Activated CD4-positive, alpha-beta memory T cell treated with anti-CD3 and anti-CD28 coated beads for 36 hours (primary cell): ENCODE measurements at places on chromosomes 16 and 17. TPM values are rescaled to one million over a fixed set of nuclear protein-coding genes. Genes with fewer than 3 reads are reported as not detected.

GRCh38 chr16:68744744-68745280 is 7.7 kb downstream of the CDH1 start:
- no peak overlapping the region for H3K4me3 ChIP-seq
- H3K36me3 ChIP-seq: no peaks in the 10 kb centered on the region
- peaks cover 11% of the 10 kb centered on the region for H3K27me3 ChIP-seq
- H3K4me1 ChIP-seq: peaks cover 4% of the 10 kb centered on the region
- no peak for DNase-seq

GRCh38 chr16:77171745-77172635 is 19.0 kb upstream of the MON1B start:
- no peak overlapping the region for H3K4me3 ChIP-seq
- H3K27me3 ChIP-seq: peaks cover 35% of the 10 kb centered on the region
- no peaks in the 10 kb centered on the region for H3K4me1 ChIP-seq
- no peak for DNase-seq
- no peak overlapping the region for H3K27ac ChIP-seq

DNA sequence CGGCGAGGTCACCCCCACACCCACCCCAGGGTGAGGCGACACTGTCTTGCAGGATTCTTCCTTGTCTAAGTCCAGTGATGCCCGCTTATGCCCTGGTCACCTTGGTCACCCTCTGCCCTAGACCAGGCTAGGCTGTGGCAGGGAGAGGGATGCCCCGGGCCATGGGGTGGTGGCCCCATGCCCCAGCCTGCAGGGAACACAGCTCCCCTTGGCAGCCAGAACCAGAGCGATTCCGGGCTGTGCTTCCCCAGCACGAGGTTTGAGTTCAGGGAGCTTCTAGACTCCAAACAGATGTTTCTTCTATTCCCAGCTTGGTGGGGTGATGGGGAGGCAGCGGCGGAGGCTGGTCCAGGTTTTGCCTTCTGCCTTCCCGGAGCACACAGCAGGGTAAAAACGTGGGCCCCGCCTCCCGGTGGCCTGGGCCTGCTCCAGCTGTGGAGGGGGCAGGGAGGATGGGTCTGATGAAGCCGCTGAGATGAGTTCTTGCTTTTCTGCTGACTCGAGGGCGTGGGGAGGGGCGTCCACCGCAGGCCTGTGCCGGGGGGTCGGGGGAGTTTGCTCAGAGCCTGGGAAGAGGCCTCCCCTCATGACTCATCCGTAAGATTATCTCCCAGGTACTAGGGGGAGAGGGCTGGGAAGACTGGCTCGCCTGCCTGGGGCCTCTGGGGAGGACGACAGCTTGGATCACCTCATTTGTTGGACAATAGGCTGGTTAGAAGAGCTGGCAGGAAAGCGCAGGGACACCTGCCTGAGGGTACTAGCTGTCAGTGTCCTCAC is 15.4 kb downstream of the SMTNL2 start:
- H3K4me1 ChIP-seq: peaks cover 4% of the 10 kb centered on the region
- peaks cover 3% of the 10 kb centered on the region for H3K27me3 ChIP-seq
- DNase-seq: no peak
- H3K4me3 ChIP-seq: no peak overlapping the region

DNA sequence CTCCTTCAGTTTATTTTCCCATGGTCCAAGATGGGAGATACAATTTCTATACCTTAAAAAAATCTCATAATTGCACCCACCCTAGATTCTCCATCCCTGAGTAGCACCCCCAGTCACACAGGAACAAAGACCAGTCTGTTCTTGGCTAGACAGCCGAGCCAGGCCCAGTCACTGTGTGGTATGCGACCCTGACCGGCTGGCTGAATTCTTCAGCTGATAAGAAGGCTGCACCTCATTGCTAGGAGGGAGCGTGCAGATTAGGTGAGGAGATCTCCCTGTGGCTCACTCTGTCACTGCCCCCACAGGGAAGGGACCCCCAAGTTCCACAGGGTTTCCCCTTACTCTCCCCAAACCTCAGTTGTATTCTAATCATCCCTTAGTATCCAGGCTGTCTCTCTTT is 138.7 kb downstream of the SALL1 start:
- no peak for DNase-seq
- no peaks in the 10 kb centered on the region for H3K36me3 ChIP-seq
- H3K27ac ChIP-seq: no peak overlapping the region
- H3K4me3 ChIP-seq: no peak overlapping the region
- H3K4me1 ChIP-seq: no peaks in the 10 kb centered on the region

GRCh38 chr16:66605979-66606751 is 1.7 kb downstream of the CMTM3 start:
- H3K36me3 ChIP-seq: peaks cover 19% of the 10 kb centered on the region
- peaks cover 38% of the 10 kb centered on the region for H3K4me1 ChIP-seq
- DNase-seq: peak; percentile 25
- peak overlapping the region; percentile 74 for H3K4me3 ChIP-seq
- H3K27ac ChIP-seq: peak overlapping the region; percentile 83

- DNase-seq: no peak
- peaks cover 2% of the 10 kb centered on the region for H3K36me3 ChIP-seq
- H3K4me3 ChIP-seq: no peak overlapping the region
- no peaks in the 10 kb centered on the region for H3K27me3 ChIP-seq
- H3K27ac ChIP-seq: no peak overlapping the region
These were observed 58.8 kb downstream of the SLFN11 start for GRCh38 chr17:35314415-35315216.

DNA sequence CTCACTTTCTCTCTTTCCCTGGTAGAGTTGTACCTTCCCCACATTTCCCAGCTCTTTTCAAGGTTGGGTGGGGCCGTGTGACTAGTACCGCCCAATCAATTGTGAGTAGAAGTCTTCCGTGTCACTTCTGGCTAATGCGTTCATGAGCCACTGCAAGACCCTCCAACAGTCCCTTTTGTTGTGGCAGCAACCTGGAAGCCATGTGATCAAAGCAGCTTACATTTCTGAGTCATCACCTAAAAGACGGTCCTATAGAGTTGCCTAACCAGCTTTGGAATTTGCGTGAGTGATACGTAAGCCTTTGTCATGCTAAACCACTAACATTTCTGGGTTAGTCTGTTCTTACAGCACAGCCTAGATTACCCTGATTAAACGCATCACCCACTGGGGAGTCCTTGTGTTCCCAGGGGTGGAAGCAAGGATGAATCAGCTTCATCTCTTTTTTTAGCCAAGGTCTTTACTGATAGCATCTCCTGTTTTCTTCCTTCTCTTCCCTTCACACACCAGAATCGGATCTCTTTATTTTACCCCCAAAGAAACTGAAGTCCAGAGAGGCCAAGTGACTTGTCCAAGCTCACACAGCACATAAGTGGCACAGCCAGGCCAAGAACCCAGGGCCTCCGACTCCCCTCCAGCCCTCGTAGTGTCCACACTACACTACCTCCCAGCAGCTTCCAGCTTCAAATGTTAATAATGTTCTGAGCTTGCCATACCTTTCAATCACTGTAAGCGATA is 366.3 kb upstream of the XYLT1 start:
- H3K27me3 ChIP-seq: peaks cover 10% of the 10 kb centered on the region
- H3K4me3 ChIP-seq: no peak overlapping the region
- no peak overlapping the region for H3K27ac ChIP-seq
- no peak for DNase-seq

GRCh38 chr16:49788572-49788971 is 67.3 kb downstream of the ZNF423 start:
- H3K27me3 ChIP-seq: no peaks in the 10 kb centered on the region
- no peak overlapping the region for H3K4me3 ChIP-seq
- DNase-seq: no peak
- no peaks in the 10 kb centered on the region for H3K4me1 ChIP-seq

GRCh38 chr16:23464196-23464595 is 11.2 kb upstream of the COG7 start:
- no peaks in the 10 kb centered on the region for H3K27me3 ChIP-seq
- H3K36me3 ChIP-seq: peaks cover 12% of the 10 kb centered on the region
- DNase-seq: no peak
- no peaks in the 10 kb centered on the region for H3K4me1 ChIP-seq
- no peak overlapping the region for H3K4me3 ChIP-seq
- H3K27ac ChIP-seq: no peak overlapping the region

DNA sequence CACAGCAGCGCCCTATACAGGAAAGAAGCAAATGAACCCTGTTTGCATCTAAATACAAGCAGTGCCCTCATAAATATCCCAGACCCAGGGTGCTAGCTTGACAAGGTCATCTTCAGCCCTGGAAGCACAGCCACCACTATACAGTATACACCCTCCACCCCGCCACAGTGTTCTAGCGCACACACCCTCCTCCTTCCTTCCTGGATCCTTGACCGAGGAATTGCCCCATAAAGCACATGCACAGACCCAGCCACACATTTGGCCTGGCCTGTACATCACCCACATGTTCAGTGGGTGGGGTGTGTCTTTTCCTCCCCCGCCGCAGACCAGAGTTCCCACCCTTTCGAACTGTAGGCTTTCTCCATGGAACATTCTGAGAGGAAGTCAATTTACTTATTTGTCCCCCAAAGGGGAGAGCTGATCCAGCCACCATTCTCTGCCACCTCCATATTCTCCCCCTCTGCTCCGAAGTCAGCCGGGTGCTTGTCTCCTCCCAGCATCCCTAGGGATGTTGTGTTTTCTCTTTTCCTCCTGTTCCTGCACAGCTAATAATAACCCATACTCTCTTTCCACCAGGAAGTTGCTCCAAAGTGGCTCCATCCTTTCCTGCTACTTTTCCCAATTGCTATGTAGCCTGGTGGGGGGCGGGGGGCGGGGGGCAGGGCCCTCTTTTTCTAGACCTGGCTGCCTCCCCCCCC is 6.6 kb downstream of the ABI3 start:
- no peaks in the 10 kb centered on the region for H3K27me3 ChIP-seq
- DNase-seq: no peak
- no peak overlapping the region for H3K4me3 ChIP-seq
- H3K36me3 ChIP-seq: peaks cover 33% of the 10 kb centered on the region
- peaks cover 69% of the 10 kb centered on the region for H3K4me1 ChIP-seq

DNA sequence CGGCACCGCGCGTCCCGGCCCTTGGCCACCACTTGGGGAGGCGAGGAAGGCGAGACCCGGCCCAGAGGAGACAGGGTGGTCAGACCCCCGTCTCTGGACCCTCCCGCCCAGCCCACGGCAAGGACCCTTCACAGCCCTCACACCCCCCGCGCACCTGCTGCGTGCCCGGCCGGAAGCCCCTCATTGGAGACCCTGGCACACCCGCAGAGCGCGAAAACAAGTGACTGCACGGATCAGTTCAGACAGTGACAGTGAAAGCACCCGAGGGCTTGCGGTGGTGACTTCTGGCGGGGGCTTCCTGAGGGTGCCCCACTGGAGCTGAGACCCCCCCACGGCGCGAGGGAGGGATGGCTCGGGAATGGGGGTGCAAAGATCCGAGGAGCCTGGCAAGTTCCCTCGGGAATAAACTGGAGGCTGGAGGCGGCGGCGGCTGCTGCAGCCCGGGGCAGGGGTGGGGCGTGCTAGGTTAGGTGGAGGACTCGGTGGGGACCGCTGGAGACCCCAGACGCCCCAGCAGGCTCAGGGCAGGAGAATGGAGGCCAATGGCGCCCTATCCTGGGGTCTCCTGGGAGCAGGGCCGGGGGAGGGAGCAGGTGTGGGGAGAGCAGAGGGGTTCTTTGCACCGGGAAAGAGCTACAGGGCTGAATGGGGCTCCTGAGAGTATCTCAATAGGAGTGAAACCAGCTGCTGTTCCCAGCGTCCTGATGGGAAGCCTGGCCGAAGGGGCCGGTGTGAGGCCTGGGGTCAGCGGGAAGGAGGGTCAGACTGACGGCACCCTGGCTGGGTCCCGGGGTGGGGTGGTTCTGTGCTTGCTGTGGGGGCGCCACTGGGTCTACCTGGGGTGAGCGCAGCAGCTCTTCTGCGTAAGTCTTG is 824 bp upstream of the FBXL16 start:
- H3K4me3 ChIP-seq: no peak overlapping the region
- DNase-seq: no peak
- no peaks in the 10 kb centered on the region for H3K36me3 ChIP-seq
- H3K4me1 ChIP-seq: no peaks in the 10 kb centered on the region

DNA sequence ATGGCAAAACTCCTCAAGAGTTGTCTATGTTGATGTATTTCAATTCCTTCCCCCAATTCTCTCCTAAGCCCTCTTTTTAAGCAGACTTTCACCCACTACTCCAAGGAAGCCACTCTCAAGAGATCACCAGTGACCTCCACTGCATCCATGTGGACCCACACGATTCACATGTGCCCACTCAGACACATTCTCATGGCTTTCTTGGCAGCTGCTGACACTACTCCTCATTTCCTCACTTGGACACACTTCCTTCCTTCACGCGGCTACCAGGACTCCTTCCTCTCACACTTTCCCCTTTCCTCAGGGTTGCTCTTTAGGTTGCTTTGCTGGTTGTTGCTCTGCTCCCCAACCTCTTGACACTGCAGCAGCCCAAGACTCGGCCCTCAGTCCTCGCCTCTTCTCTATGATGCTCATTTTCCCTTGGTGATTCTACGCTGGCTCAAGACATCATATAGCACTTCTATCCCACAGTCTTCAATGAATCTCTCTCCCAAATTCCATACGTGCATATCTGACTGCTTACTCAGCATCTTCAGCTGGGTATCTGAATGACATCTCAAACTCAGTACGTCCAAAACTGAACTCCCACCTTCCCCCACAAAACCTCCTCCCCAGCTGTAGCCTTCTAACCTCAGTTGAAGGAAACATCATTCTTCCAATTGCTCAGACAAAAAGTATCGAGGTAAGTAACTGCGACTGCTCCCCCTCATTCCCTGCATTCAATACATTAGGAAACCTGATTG is 28.2 kb downstream of the HELZ start:
- H3K4me3 ChIP-seq: no peak overlapping the region
- no peaks in the 10 kb centered on the region for H3K27me3 ChIP-seq
- peaks cover 12% of the 10 kb centered on the region for H3K4me1 ChIP-seq
- H3K27ac ChIP-seq: no peak overlapping the region

DNA sequence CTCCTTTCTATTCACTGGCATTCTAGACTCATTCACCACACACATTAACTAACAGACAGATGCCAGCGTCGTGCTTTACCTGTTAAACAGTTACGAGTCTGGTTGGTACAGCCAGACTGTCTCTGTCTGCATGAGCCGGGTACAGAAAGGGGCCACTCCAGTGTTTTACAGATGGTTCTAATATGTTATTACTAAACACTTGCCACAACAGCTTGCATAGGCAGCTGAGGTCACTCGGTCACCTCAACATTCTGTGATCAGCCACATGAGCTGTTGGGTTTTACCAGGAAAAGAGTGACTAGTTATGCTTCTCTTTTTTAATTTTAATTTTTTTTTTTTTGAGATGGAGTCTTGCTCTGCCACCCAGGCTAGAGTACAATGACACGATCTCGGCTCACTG is 25.2 kb downstream of the CD300A start:
- peaks cover 2% of the 10 kb centered on the region for H3K4me1 ChIP-seq
- DNase-seq: no peak
- H3K4me3 ChIP-seq: no peak overlapping the region
- no peaks in the 10 kb centered on the region for H3K27me3 ChIP-seq

- H3K27ac ChIP-seq: no peak overlapping the region
- no peaks in the 10 kb centered on the region for H3K4me1 ChIP-seq
- no peak overlapping the region for H3K4me3 ChIP-seq
- DNase-seq: no peak
These were observed 185.9 kb upstream of the MAF start for GRCh38 chr16:79786389-79786788.

KRTAP4-12 gene
- total RNA-seq: not detected

MEOX1 gene
- 0.67 TPM for total RNA-seq

CCNF gene
- 54.7 TPM for total RNA-seq

ATAD5 gene
- total RNA-seq: 32.9 TPM
